ENCODE measurements at places on chromosomes 12 and 14.
A peak's percentile ranks its signal among the peaks of the same experiment; 100 is the strongest.

- DNase-seq: peak; percentile 28
These were observed 42.1 kb downstream of the KCNMB4 start for GRCh38 chr12:70408004-70408790.

DNA sequence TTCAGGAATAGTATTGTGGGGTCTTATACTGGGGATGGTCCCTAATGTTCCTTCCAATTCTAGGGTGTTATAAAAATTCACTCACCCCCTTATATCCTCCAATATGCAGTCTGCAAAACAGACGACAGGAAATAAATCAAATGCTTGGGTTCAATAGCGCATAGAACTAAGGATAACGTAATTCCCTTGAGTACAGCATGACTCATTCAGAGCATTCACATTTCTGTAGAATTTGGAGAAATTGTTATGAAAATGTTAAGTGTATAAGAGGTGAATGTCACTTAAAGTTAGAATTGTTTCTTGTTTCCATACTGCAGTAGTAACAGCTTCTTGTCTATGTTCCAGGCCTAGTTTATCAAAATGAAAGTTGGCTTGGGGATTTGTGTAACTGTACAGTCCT lies 271.4 kb downstream of the RPS29 start:
- DNase-seq: no peak

DNA sequence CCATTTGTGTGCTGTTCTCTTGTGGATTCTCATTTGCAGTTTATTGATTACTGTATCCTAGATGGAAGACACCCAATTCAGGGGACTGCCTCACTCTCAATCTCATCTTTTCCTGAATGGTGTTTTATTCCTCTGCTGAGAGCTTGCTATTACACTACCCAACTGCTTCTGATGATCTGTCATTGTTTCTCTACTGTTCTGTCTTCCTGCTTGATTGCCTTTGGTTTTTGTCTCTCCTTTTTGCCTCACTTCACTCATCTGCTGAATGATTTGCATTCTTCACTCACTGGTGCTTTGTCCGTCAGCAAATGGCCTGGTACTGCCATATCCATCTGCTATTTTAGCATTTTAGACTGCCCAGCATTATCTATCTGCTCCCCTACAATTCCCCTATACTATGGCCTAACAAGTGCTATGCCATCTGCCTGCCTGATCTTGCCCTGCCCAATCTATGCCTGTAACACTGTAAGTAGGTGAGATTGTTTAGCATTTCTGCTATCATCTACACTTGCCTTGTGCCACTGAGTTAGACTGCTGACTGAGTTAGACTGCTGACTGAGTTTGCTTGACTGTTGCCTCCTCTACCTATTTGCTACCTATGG lies 335.1 kb downstream of the GPHN start:
- no peak for DNase-seq

DNA sequence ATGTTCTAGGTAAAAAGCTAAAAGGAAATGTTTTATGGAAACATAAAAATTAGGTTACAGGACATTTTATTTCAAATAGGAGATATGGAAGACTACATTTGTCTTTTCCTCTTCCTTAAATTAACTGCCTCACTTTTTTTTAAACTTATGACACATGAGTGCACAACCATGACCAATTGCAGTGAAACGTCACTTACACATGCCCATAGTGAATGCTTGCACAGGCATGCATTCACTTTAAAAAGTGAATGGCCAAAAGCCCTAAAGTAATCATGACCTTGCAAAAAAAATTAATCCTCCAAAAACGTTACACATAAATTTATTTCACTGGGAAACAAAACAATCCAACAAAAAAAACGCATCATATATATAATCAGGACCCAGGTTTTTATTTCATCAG lies 343.2 kb upstream of the TMTC1 start:
- no peak for DNase-seq

DNA sequence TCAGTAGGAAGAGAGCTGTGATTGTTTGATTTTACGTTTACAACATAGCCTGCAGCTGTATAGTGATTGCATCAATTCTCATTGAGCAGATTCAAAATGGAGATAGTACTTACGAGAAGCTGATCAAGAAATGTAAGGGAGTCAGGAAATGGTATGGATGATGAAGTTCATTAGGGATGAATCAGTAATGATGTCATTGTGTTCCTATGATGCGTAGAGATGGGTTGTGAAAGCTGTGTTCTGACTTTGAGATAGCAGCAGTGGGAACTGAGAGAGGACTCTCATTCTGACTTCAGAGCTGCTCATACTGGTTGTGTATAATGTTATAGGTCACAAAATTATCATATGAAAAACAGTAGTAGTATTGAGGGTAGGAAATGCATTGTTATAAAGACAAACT lies 44.0 kb downstream of the TTLL5 start:
- DNase-seq: no peak

DNA sequence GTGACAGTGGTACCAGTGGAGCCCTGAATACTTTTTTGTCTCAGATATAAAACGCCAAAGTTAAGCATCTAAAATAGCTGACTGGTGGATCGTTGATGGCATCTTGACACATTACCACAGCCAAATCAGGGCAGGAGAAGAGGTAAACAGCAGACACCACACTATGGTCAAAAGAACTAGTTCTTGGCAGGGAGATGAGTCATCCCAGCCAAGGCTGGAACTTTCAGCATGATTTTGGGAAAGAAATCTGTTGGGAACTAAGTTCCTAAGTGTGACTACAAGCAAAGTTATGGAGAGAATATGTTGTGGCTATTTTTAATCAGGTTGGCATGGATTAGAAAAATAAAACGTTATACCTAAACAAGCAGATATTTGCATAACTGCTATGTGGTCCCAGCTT lies 36.9 kb downstream of the LGR5 start:
- no peak for DNase-seq

Measured in posterior cingulate gyrus (tissue), 11 donors.